Left forelimb (tissue), 1 donor: ENCODE measurements at places on chromosomes 12 and 14.

GRCh38 chr12:116603546-116604177 lies 44.5 kb downstream of the MAP1LC3B2 start:
- DNase-seq, result no peak

- DNase-seq, result no peak
Observed at GRCh38 chr12:121084229-121084628, 45.2 kb upstream of the OASL start.

- no peak for DNase-seq
Observed at GRCh38 chr12:84929501-84929900, 16.9 kb upstream of the SLC6A15 start.

- DNase-seq, result no peak
Observed at GRCh38 chr12:75042125-75042524, 167.5 kb downstream of the KCNC2 start.

- DNase-seq, result no peak
Observed at GRCh38 chr14:81211844-81212243, 8.9 kb downstream of the GTF2A1 start.

GRCh38 chr14:55446833-55447232 lies 6.4 kb upstream of the TBPL2 start:
- DNase-seq, result no peak

DNA sequence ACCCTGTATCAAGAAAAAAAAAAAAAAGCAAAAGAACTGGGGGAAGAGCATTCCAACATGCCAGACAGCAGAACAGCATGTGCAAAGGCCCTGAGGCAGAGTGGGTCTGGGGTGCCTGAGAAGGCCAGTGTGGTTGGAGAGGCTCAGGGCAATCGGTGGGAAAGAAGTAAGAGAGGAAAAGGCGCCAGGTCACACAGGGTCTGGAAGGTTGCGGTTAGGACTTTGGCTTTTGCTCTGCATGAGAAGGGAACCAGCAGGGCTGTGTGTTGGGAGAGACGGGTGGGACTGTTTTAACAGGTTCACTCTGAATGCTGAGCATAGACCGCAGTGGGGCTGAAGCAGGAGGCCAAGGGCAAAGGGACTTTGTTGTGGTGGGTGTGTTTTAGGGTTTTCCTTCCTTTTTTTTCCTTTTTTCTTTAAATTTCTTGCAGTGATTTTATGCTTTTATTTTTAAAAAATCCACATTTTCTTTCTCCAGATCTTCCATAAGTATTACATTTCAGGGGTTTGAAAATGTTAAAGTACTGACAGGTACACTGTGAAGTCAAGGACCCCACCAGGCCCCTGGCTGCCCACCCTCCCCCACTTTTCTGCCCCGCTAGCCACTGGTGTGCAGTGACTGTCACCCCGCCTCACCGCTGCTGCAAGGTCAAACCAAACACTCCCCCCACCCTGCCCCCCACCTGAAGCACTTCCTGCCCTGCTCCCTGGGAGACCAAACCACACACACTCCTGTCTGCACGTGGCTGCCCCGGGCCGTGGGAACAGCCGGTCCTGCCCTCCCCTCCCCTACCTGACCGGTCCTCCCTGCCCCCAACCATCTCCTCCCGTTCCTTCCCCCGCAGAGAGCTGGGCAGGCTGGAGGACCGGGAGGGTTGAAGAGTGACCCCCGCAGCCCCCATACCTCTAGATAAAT lies 30.0 kb downstream of the DTX1 start:
- DNase-seq, result no peak

DNA sequence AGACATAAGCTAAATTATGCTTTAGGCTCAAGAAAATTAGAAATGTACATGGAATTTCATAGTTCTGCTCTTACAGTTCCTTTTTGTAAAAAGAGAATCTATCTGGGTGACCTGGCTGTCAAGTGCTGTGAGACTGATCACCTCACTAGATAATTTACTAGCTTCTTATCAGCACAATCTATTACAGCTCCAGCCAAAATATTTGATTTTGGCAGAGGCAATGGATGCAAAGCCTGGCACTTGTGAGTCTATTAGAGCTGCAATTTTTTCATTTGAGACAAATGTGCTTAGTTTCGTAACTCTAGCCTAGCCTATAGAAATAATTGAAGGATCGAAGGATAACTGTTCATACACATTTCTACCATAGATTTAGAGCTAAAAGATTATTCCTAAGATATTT lies 927.5 kb downstream of the SLC6A15 start:
- DNase-seq, result no peak

GRCh38 chr14:81986005-81986404 lies 452.4 kb upstream of the SEL1L start:
- DNase-seq, result no peak

- no peak for DNase-seq
Observed at GRCh38 chr14:88625671-88626070, 62.8 kb downstream of the ZC3H14 start.

DNA sequence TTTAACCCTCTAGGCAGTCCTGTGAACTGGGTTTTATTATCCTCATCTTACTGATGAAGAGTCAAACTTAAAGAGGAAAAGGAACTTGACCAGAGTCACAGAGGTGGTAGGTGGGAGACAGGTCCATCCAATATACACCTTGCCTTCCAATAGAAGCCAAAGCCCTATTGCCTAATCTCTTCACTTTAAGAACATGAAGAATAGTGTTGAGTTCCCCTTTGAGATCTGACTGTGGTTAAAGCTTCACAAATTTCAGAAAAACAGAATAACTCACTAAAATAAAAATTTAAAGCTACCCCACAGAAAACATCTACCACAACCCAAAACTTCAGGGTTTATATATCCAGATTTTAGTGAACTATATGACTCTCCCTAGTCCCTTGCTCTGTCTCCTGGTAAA lies 115.4 kb downstream of the ETV6 start:
- no peak for DNase-seq

- no peak for DNase-seq
Observed at GRCh38 chr12:68001486-68002466, 12.5 kb downstream of the IFNG-AS1 start.

GRCh38 chr12:90572778-90573177 lies 382.2 kb downstream of the CCER1 start:
- no peak for DNase-seq

DNA sequence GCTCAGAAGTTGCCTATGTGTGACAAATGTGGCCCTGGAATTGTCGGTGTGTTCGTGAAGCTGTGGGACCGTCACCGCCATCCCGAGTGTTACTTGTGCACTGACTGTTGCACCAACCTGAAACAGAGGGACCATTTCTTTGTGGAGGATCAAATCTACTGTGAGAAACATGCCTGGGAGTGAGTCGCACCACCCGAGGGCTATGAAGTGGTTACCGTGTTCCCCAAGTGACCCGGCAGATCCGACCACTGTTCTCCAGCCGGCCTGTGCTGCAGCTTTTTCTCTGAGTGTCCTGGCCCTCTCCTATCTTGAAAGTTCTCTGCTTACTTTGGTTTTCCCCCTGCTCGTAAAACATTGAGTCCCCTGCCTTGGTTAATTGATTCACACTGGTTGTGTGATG lies 65.3 kb downstream of the VCPKMT start:
- DNase-seq, result no peak

GRCh38 chr14:102774391-102775153 lies 2.7 kb upstream of the TRAF3 start:
- no peak for DNase-seq

DNA sequence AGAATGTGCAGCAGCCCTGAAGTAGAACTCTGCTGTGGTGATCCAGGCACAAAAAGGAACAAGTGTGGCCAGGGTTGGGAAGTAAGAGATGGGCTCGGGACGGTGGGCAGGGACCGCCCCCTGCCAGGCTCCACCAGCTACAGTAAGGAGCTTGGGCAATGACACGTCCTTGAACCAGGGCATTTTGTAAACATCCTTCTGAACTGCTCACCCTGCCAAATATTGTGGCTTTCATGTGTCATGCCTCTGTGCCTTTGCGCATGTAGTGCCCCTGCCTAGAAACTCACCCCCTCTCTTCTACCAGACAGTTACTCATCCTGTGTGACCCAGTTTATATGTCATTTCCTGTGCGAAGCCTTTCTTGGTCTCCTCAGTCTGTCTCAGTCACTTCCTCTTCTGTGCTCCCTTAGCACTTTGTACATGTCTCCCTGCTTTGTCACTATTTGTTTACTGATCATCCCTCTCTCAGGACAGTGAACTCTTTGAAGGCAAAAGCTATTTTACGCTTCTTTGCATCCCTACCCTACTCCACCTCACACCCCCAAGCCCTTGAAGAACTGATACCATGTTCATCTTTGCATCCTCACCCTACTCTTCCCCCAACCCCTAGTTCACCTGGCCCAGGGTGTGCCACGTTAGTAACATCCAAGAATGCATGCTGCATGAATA lies 108.9 kb upstream of the PLEKHG7 start:
- DNase-seq, result no peak

DNA sequence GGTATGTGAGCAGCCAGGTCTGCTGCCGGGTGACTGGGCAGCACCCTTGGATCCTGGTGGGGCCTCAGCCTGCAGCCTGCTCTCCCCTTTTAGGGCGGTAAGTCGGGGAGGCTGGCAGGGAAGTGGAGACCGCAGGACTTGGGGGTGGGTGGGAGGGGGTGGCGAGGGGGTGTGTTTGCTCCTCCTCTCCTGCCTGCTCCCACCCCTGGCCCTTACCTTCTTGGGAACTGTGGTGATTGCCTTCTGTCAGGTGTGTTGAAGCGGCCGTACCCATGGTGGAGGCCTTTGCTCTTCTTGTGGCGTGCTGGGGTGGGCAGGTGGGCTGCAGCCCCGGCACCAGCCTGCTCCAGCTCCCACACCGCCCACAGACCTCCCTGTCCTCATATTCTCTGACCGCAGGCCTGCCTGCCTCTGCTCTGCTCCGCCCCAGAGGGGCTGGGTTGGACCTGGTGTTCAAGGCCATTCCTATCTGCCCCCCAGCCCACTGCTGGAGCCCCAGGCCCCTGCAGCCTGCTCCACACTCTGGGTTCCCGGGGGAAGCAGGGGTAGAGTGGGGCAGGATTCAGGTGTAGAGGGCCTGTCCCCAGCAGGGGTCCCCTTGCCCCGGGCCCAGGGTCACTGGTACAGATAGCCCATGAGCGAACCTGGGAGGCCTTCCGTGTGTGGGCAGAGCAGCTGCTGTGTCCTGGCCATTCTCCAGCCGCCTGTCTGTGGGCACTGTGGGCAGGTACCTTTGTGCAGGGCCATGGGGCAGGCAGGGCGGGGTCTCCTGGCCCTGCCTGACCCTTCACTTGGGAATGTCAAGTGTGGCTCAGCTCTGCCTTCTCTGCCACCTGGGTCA lies 5.2 kb downstream of the TEDC1 start:
- DNase-seq, result no peak

DNA sequence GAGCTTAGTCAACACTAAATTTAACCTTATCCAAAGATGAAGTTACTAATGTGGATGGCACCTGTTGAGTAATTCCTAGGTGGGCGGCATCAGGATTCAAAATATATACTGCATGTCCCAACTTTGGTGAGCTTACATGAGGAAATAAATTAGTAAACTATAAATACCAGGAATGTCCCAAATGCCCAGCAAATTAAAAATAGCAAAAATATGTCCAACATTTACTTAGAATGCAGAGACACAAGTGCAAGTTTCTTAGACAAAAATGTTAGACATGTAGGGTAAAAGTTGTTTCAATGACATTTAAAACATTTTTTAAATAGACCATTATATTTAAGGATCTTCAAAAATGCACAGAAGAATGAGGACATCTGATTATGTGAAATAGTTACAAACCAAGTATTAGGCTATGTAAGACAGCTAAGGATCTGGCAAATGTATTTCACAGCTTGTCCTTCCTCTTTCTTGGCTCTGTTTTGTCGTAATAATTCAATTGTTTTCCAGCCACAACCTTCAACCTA lies 115.9 kb downstream of the NAV3 start:
- no peak for DNase-seq

GRCh38 chr14:54564071-54564867 lies 2.7 kb upstream of the SAMD4A start:
- DNase-seq, result no peak

DNA sequence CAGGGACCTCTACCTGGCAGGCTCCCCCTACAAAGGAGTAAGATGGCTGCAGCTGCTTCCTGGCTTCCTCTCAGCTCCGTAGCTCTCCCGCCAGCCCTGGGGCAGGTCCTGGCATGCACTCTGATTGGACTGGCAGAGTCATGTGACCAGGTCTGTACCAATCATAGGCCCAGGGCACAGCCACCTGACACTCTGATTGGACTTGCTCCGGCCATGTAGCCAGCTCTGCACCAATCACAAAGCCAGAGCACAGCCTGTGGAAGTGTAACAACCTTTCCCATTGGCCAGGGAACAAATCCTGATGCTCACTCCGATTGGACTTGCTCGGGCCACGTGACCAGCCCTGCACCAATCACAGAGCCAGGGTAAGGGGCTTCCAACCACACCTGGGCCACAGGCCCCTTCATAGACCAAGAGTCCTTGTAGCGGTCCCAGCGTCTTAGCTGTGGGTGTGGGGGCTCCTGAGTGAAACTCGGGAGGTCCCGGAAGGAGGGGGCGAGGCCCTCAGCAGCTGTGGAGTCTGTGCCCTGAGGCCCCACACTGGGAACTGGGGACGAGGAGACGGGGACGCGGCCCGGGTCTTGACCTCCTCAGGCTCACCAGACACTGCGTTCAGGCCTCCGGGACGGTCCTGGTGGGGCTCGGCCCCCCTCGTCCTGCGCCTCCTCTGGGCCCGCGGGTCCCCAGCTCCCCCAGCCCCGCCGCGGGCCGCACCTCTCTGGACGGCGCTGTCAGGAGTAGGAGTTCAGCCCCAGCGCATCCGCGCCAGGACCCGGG lies 210.6 kb downstream of the ADGRD1 start:
- no peak for DNase-seq

DNA sequence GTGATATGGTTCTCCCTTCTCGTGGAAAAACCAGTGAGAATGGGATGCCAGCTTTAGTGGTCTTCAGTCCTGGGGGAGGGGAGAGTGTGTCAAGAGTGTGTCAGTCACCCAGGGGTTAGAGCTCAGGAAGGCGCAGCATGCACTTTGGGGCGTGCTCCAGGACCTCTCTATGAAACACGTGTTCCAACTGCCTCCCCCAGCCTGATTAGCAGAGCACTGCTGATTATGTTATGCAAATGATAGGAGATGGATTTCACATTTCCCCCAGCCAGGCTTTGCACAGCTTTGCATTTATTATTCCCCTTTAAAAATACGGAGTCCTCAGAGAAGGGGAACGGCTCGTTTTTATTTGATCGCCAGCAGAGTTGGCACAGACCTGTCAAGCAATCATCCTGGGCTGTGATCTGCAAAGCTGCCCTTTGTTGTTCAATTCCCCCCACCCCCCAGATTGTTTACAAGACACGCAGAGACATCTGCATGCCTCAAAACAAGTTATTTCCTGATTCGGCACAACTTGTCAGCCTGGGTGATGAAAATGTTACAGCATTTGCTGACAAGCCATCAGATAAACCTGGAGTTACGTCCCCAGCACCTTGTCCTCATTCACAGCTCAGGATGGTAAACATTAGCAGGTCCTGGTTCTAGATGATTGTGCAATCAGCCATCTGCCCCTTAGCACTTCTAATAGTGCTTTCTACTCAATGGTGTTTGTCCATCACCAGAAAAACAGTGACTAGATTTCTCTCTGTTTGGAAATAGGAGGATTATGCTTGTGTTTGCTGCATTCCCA lies 196.5 kb downstream of the NOVA1 start:
- DNase-seq, result no peak

GRCh38 chr14:24576182-24576581 lies at the start of gene CTSG:
Gene CTSG, minus strand, starts transcription at chr14:24576250. Its CDS starts 27 bp downstream, at chr14:24576223.
- DNase-seq, result no peak

- DNase-seq, result no peak
Observed at GRCh38 chr12:90589956-90590355, 365.0 kb downstream of the CCER1 start.

GRCh38 chr14:103118018-103118662 lies 5.1 kb upstream of the TNFAIP2 start:
- peak; percentile 83 for DNase-seq
